AG09309 (cell line): ENCODE measurements at places on chromosomes 13 and 19.

DNA sequence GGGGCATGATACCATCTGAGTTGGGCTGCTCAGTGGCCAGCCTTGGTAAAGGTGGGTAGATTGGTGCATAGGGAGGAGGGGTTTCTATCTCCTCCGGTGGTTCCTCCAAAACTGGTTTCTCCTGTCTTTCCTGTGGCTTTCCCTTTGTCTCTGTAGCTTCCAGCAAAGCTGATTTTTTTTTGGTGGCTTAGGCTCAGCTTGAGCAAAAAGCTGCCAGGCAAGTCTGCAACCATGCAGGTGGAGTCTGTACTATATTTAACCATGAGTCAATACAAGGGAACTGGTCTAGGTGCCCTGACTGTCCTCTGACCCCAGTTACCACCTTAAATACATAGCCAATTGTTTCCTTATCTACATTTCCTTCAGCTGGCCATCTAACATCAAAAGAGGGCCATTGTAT, 64.0 kb upstream of the ZNF681 start:
- no peak for DNase-seq

- no peak for DNase-seq
Observed at GRCh38 chr13:32791545-32792172, 205.4 kb downstream of the PDS5B start.

DNA sequence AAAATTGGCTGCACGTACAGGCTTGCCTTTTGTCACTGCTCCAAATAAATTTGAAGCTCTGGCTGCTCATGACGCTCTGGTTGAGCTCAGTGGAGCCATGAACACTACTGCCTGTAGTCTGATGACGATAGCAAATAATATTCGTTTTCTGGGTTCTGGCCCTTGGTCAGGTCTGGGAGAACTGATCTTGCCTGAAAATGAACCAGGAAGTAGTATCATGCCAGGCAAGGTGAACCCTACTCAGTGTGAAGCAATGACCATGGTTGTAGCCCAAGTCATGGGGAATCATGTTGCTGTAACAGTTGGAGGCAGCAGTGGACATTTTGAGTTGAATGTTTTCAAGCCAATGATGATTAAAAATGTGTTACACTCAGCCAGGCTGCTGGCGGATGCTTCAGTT, 16.1 kb upstream of the AKAP11 start:
- no peak for DNase-seq

- DNase-seq: no peak
Observed at GRCh38 chr13:57582032-57582431, 49.5 kb upstream of the PCDH17 start.
